Coronary artery (tissue), 2 donors: ENCODE measurements at places on chromosomes 7 and 10.

GRCh38 chr7:31336202-31337001, 4.1 kb downstream of the NEUROD6 start:
- no peak for DNase-seq

- DNase-seq: no peak
Observed at GRCh38 chr10:59934701-59935100, 28.3 kb upstream of the CCDC6 start.

DNA sequence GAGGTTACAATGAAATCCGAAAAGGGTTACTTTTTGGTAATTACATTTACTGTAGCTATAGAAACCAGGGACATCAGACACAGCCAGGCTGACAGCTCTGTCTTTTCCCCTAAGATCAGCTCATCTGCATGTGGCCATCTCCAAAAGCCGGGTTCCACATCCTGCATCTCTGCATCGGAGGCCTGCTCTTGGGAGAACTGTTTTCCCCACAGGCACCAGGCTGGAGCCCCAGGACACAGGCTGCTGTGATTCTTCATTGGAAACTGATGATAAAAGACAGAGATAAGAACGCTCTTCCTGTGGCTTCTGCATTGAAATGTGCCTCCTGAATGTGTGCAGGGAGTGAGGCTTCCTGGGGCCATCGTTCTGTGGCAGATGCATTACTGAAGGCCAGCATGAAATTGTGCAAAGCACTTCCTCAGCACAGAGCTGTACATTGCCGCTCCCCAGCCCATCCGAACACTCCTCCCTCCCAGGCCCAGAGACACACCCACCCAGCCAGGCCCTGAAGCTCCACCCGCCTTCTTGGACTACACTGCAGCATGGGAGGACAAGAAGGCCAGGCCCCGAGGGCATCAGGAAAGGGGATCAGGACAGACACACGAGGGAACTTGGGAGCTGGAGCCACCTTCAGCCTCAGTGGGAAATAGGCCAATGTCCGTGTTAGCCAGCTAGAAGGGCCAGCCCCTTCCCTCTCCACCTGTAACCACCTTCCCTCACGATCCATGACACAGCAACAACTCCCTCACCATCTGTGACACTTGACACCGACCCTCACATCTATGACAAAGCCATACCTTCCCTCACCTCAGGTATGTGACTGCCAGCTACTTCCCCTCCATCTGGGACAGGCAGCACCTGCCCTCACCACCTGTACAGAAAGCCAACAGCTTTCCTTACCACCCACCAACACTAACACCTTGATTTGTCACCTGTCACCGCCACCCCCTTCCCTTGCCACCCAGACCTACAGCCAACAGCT, 113.2 kb downstream of the GRID1 start:
- peak; percentile 50 for DNase-seq

GRCh38 chr10:59104186-59104585, 72.3 kb upstream of the PHYHIPL start:
- no peak for DNase-seq

GRCh38 chr7:116679500-116679899, 7.5 kb downstream of the MET start:
- no peak for DNase-seq

DNA sequence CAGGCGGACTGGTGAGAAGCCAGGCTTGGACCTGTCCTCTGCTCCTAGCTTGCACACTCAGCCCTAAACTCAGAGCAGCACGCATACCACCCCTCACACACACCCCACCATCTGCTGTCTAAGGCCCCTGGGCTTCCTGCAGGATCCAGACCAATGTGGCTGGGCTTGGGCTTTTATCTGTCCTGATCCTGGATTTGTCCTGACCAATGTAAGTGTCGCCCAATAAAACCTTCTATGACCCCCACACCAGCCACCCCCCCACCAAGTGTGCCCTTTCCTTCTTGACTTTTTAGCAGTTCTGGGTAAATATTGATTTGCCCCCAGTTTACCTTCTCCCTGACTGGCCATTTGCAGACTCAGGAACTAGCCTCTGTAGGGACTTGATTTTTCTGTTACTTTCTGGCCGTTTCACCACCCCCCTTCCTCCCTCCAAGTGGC, 1.7 kb upstream of the HOXA13 start:
- no peak for DNase-seq

- DNase-seq: no peak
Observed at GRCh38 chr10:127911218-127911866, 4.4 kb downstream of the PTPRE start.

- no peak for DNase-seq
Observed at GRCh38 chr7:1918063-1918645, 248.1 kb downstream of the ELFN1 start.

DNA sequence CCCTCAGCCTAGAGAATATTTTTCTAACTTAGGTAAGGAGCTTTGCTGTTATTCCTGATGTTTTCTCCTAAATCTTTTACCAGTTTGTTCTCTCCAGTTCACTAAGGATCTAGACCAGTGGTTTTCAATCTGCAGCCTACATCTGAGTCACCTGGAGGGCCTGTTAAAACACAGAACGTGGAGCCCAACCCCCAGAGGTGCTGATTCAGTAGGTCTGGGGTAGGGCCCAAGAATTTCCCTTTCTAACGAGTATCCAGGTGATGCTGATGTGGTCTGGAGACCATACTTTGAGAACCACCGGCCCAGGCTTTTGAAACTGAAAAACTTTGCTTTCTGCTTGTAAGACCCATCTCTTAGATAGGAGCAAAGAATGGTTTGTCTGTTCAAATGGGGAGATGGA, 51.2 kb upstream of the KMT2E start:
- DNase-seq: no peak

GRCh38 chr10:73093922-73094850, 2.5 kb downstream of the P4HA1 start:
- no peak for DNase-seq

DNA sequence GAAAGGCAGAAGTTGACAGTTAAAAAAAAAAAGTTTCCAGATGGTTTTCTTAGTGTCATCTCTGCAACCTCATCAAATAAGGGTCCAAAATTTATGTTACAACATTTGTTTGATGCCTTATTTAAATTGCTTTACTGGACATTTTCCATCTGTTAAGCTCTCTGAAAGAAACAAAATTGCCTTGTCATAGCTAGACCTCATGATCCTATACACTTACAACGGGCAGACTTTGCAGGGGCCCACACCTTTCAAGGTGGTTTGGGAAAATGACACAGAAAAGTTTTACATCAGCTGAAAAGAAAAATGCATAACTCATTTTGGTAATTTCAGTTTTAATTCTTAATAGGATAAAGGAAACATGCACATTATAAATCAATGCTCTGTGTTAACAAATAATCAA, 1.4 kb upstream of the TES start:
- DNase-seq: no peak

GRCh38 chr7:10821156-10821555, 152.5 kb upstream of the PHF14 start:
- no peak for DNase-seq

- DNase-seq: peak; percentile 77
Observed at GRCh38 chr7:85186083-85186520, 754 bp downstream of the SEMA3D start.

- no peak for DNase-seq
Observed at GRCh38 chr7:133207687-133208086, 45.2 kb upstream of the EXOC4 start.

- no peak for DNase-seq
Observed at GRCh38 chr10:29958440-29958839, 100.9 kb downstream of the JCAD start.

DNA sequence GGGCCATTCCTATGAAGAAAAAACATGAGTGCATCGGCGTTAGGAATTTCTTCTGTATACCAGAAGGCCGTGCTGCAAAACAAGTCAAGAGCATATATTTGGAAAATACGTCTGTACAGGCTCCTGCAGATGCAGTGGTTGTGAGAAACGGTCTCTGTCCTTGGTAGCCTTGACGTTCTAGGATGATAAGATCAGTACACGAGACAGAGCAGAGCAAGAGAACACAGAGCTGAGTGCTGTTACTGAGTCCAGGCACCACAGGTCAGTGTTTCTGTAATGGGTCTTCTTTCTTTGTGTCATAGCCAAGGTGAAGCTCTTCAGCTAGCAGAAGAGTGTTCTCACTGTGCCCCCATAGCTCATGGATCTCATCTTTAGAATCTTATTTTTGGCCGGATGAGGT, 62.8 kb downstream of the WDR37 start:
- DNase-seq: peak; percentile 21

DNA sequence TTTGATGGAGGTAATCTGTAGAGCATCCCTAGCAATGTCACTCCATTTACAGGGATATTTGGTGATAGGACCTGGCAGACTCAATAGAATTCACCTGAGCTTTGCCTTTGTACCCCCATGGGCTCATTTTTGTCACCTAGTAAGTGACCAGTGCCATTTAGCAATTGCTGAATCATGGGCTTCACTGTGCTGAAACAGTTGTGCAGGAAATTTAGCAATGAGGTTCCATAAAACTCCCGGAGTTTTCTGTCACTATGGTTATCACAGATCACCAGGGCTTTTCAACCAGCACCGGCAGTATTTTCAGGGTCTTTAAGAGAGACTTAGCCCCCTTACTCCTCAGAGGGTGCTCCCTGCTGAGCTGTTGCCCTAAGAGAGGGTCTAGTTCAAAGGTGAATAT, 40.2 kb downstream of the FAS start:
- no peak for DNase-seq

DNA sequence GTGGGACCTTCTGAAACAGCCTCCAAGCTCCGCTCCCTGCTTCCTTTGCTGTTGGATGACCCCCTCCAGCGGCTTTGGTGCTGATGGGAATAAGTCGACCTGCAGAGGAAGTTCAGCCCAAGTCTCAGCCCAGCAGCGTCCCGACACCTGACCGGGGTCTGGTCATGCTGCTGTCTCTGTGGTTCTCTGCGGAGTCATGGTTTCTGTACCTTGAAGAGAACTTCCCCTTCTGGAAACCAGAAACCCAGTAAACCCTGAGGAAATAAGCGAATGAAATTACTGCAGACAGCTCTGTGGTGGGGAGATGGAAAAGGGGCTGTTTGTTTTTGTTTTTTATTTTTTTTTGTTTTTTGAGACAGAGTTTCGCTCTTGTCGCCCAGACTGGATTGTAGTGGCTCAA, 18.3 kb upstream of the ZNF12 start:
- no peak for DNase-seq

DNA sequence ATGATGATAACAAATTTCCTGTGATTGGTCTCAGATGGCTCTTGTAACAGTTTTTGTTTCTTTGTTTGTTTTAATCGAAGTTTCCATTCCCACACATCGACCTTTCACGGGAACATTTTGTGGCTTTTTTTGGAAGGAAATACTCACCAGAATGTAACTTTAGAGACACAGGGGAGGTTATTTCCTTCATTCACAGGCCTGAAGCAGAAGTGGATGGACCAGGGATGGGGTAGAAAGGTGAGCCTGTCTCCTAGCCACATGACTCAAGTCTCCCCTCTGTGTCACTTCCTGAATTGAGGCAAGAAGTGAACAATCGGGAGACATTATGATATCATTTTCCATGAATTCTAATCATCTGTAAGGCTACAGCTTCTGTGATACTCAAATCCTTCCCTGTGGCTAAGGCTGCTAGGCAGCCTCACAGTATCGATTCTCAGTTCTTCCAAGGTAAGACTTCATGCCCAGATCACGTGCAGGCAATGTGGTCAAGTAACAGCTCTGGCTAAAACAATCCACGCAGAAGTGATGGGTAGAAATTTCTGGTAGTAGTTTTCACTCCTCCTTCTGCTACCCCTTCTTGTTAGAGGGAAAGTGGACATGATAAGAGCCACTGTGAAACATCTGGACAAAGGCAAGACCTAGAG, 203.9 kb upstream of the NEBL start:
- DNase-seq: no peak

DNA sequence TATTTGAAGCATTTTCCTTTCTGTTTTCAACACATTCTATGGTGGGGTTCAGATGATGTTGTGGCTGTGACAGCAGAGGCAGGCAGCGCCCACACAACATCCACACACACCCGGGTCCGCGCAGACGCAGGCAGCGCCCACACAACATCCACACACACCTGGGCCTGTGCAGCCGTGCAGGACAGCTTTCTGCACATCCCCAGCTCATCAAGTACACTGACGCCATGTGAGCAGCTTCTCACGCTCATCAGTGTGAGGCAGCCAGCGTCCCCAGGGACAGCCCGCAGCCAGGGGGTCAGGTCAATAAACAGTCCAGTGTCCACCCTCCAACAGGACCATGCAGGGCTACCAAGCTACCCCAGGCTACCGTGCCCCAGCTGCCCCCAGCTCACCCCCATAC, 272.8 kb upstream of the TCERG1L start:
- DNase-seq: no peak

DNA sequence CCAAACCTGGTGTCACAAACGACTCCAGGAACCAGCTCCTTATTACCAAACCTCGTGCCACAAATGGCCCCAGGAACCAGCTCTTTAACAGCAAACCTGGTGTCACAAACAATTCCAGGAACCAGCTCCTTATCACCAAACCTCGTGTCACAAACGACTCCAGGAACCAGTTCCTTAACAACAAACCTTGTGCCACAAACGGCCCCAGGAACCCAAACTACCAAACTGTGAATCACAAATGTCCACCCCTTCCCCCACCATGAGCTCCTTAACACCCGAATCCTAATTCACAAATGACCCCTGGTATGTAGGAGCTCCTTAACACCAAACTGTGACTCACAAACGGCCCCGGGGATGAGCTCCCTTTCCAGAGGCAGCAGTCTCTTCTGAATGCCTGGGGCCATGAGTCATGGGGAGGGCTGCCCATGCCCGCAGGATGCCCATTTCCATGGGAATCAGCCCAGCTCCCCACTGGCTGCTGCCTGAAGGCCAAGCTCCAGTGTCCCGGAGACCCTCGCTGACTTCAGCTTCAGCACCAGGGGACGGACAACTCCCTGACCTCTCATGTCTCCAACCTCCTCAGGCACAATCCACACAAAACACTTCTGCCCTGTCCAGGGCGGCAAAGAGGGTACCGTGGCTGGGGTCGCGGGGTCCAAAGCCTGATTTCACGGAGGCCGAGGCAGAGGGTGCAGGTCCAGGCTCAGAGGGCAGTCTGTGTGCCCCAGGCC, 213.1 kb downstream of the ELFN1 start:
- no peak for DNase-seq

- no peak for DNase-seq
Observed at GRCh38 chr7:92200791-92201190, 21.8 kb upstream of the LRRD1 start.

- DNase-seq: no peak
Observed at GRCh38 chr7:69903410-69903809, 305.1 kb downstream of the AUTS2 start.

DNA sequence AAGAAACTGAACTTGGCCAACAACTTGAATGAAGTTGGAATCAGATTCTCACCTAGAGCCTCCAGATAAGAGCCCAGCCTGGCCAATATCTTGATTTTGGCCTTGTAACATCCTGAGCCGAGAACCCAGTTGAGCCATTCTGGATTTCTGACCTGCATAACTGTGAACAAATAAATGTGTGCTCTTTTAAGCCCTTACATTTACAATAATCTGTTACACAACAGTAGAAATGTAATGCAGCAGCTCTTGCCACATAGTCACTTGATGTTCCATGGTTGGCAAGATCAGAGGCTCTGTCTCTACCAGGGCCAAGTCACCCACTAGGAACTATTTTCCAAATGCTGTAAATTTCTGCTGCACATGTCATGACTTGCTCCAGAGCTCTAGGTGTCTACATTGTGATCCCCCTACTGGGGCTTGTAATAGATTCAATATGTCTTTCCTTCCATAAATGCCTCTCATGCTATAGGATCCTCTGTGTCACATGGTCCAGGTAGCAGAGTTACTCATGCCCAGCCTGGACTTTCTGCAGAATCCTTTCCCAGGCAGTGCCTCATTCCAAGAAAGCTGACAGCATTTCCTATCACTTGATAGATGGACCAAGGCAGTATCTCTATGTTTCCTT, 11.4 kb upstream of the RBM20 start:
- no peak for DNase-seq

- DNase-seq: no peak
Observed at GRCh38 chr7:110647266-110647665, 443.7 kb upstream of the LRRN3 start.

GRCh38 chr10:125085258-125086054, 74.9 kb downstream of the CTBP2 start:
- no peak for DNase-seq
